Activated naive CD4-positive, alpha-beta T cell treated with Interleukin-2 at 50 U/mL for 16 hours (primary cell): ENCODE measurements at places on chromosomes 6 and 20.

DNA sequence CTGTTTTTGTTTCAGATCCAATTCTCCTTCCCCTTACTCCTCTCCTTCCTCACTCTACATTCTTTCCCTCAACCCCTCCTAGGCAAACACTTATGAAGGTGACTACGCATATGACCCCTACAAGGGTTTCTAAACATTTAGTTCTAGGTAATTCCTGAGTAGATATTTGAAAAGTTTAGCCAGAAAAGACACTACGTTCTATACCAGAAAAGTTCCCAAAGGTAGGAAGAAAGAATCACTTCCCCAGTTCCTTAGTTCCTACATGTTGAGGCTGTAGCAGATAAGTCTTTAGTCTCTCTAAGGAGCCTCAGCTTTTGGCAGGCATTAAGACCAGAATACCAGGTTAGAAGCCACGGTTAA, 11.6 kb downstream of the POU3F2 start:
- DNase-seq = no peak

- DNase-seq = no peak
Observed at GRCh38 chr20:10719740-10720385, 46.1 kb upstream of the JAG1 start.

GRCh38 chr6:72580281-72580940, 41.5 kb upstream of the KCNQ5 start:
- no peak for DNase-seq

GRCh38 chr6:133844709-133845108, 44.2 kb upstream of the TCF21 start:
- DNase-seq = no peak

DNA sequence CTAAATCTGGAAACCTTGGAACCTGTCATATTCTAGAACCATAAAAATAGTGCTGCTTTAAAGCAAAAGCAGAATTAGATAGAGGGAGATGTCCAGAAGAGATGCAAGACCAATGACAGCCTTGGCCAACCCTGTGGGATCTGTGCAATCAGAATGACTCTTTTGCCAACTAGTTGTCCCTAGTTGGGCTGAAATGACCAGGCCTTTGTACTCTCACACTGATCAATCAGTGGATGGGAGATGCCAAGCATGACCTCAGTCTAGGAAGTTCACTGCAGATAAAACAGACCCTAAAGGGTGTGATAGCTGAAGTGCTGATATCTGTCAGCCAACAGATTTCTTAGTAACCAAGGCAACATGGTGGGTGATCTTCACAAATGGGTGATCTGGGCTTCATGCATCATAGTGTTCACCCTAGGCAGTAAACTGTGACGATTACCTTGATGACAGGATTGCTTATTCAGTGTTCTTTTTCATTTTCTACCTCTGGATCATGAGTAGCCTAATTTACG, 52.1 kb downstream of the BCKDHB start:
- no peak for DNase-seq

DNA sequence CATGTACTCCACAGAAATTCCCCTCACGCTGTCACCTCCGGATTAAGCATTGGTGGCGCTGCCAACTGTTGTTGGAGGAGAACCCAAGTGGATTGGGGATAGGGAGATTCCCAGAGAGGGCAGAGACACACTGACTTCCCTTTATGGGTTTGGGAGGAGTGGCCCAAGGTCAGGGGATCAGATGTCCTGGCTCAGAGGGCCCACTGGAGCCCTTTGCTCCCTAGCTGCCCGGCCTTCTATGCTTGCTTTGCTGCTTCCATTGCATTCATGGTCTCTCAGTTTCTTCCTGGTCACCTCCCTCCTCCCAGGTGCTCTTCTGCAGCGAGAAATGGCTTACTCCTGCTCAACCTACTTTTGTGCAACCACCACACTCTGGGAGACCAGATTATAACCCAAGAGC, 14.3 kb downstream of the CUL9 start:
- no peak for DNase-seq

GRCh38 chr6:72624557-72625160, 2.8 kb downstream of the KCNQ5 start:
- no peak for DNase-seq

DNA sequence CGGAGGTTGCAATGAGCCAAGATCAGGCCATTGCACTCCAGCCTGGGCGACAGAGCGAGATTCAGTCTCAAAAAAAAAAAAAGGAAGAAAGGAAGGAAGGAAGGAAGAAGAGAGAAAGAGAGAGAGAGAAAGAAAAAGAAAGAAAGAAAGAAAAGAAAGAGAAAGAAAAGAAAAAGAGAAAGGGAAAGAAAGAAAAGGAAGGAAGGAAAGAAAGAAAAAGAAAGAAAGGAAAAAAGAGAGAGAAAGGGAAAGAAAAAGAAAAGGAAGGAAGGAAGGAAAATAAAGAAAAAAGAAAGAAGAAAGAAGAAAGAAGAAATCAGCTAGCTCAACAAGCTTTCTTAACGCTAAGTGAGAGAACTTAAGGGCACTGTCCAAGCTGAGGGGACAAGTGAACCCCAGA, 7.6 kb upstream of the MATN4 start:
- DNase-seq = no peak
